Gastroesophageal sphincter (tissue), 4 donors: ENCODE measurements at places on chromosomes 2 and 18. TPM values are rescaled to one million over a fixed set of nuclear protein-coding genes. Genes with fewer than 3 reads are reported as not detected.
A peak's percentile ranks its signal among the peaks of the same experiment; 100 is the strongest.

CNNM4 gene
- 5.0 TPM for total RNA-seq

HOXD13 gene
- not detected for total RNA-seq

NEB gene
- 0.47 TPM for total RNA-seq

SPATA3 gene
- not detected for total RNA-seq

GAL3ST2 gene
- total RNA-seq: not detected

KCNG3 gene
- not detected for total RNA-seq

CERKL gene
- 0.78 TPM for total RNA-seq

DNA sequence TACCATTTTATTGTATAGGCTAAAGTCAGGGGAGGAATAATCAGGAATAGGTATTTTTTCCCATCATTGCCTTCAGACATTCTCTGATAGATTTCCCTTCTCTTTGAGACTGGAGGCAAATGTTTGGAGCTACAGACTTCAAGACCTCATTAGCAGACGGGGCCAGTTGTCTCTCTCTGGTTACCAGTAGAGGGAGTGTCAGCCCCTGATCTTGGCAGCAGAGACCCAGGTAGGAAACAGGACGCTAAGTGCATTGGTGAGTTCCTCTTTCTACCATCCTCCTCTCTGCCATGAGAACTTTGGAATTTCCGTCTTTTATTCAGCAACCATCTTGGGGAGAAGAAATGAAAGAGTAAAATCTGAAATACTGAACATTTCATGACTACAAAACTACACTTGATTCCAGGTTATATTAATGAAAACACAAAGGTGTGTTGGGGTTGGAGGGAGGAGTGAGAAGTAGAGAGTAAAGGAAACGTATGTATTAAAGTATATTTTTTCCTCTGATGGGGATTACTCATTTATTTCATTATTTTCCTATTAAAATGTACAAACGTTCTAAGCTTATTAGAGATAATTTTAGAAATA, 186.2 kb upstream of the GCFC2 start:
- ATAC-seq: no peak

GRCh38 chr2:31467426-31467825, 52.9 kb upstream of the XDH start:
- ATAC-seq: no peak

DNA sequence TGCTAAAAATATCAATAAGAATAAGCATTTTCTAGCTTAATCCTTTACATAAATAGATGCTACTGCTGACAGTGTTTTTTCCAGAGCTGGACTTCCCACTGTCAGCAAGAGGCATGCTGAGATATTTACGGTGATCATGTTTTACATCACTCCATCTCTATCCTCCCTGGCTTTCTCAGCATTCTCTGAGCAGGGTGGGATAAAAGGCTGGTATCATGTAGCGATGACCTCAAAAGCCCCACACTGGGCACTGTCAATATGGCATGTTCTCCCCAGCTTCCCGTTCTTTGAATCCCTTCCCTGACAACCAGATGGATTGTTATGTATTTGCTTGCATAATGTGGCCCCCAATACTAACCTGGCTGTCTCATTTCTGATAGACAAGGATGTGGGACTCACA, 83.2 kb upstream of the EPHA4 start:
- no peak for ATAC-seq

GRCh38 chr18:53567929-53568574, 656.4 kb downstream of the MBD2 start:
- no peak for ATAC-seq

GRCh38 chr2:119475225-119475856, 43.7 kb downstream of the TMEM37 start:
- no peak for ATAC-seq

- ATAC-seq: no peak
Observed at GRCh38 chr2:230738391-230738811, 25.8 kb downstream of the CAB39 start.

- ATAC-seq: no peak
Observed at GRCh38 chr18:78627551-78628346, 351.9 kb upstream of the SALL3 start.

DNA sequence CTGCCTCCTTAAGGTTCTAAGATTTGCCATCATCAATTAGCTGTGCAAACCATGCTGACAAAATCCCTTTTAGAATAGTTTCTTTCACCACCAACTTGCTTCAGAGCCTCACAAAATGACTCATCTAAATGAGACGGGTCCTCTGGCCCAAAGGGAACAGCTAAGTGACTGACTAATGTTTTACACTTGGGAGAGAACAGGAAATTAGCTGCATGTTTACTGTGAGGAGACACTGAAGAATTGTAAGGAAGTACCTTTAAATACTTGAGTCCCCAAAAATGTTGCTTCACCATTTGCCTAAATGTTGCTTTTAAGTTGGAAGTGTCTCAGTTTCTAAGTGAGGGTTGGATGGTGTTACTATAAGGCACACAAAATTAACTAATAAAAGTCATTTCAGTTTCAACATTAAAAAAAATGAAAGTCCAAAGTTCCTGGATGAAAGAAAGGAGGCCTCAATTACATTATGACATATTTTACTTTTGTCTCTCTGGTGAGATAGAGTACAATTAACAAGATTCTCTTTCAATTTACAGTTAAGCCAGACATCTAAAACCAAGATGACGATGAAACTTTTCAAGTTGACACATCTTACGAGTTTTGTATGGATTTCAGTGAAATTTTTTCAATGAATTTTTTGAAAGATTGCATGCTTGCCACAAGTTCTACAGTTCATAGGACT, 229.1 kb upstream of the FN1 start:
- ATAC-seq: peak; percentile 72

DNA sequence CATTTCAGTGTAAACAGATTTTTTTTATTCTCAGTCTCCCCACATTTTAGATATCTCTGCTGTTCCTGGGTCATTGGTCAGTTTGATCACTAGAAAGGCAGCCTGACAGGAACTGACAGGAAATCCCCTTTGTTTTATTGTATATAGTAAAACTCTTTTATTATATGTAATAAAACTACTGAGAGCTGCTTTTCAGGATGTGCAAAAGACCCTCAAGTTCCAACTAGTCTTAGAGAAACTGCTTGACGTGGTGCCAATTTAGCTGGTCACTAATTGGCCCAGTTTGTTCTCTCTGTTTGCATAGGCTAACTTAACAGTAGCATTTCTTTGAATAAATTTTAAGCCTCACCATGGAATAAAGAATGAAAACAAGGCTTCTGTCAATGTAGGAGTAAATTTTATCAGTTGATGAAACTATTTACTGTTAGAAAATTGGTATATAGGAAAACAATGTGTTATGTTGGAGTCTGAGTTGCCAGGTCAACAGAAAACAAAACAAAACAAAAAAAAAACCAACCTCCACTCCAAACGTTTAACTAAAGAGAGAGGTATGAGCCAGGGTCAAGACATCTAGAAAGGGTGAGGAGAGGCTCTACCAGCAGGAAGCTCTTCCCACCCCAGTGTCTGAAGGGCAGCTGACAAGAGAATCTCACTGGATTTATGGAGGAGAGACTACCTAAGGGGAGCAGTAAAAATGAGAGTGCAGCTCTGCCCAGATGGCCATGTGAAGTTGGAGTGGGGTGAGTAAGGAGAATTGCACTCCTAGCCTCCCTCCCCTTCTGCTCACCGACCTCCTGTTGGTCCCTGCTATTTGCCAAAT, 184.6 kb downstream of the ST6GAL2 start:
- no peak for ATAC-seq

DNA sequence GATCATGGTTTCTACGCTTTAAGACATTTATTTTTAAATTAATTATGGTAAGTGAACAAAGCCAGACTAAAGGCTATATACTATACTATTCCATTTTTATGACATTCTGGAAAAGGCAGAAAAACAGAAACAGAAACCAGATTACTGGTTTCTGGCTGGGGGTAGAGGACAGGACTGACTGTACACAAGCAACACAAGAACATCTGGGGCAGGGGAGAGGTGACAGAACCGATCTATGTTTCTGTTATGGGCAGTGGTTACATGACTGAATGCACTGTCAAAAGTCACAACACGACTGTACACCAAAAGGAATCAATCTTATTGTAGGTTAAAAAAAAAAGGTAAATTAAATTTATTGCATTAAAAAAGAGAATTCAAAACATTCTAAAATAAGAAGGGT, 64.7 kb downstream of the PTPN2 start:
- ATAC-seq: no peak

- no peak for ATAC-seq
Observed at GRCh38 chr18:73316513-73316912, 448.7 kb upstream of the NETO1 start.

GRCh38 chr2:219997341-219997851, 370.0 kb downstream of the SLC4A3 start:
- ATAC-seq: no peak

DNA sequence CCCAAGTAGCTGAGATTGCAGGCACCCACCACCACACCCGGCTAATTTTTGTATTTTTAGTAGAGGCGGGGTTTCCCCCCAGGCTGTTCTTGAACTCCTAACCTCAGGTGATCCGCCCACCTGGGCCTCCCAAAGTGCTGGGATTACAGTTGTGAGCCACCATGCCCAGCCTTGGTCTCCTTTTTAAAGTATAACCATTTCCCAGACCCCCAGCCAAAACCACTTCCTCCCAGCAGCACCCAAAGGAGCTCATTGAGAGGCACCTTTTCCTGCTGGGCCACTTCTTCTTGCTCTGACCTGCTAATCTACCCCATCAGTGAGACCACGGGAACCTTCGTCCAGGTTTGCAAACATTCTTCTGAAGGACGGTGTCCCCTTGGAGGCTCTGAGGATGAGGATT, 69.9 kb downstream of the INPP5D start:
- no peak for ATAC-seq

DNA sequence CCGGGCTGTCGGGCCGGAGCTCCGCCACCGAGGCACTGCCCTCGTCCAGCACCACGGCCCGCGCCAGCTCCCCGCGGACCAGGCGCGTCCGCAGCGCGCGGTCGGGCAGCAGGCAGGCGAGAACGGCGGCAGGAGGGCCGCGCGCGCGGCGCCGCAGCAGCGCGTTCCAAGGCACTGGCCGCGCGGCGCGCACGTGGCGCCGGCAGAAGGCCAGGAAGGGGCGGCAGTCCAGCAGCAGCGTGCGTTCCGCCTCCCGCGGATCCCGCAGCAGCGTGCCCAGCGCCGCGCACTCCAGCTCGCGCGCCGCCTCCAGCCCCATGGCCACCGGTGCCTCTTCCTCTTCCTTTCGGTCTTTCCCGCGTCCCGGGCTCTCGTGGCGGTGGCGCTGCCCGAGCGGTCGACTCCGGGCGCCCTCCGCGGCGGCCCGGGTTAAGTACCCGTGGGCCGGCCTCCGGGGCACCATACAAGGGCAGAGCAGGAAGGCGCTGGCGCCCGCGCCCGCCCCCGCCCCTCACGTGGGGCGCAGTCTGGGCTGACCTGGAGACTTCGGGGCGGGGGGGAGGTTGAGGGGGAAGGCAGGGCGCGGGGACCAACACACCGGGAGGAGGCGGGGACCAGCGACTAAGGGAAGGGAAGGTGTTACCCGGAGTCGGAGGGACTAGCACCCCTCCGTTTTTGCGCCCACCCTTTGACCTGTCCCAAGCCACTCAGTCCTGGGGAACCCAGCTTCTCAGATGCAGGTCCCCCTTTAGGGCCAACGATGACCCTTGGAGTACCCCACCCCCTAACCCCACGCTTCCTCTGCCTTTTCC, at the start of gene DUSP2:
Gene DUSP2, minus strand, starts transcription at position 405 of the 812 bp plus-strand sequence. Its CDS starts 86 bp downstream, at position 319.
- ATAC-seq: peak; percentile 83

GRCh38 chr2:106192752-106193689, 1.1 kb downstream of the UXS1 start:
- peak; percentile 23 for ATAC-seq

DNA sequence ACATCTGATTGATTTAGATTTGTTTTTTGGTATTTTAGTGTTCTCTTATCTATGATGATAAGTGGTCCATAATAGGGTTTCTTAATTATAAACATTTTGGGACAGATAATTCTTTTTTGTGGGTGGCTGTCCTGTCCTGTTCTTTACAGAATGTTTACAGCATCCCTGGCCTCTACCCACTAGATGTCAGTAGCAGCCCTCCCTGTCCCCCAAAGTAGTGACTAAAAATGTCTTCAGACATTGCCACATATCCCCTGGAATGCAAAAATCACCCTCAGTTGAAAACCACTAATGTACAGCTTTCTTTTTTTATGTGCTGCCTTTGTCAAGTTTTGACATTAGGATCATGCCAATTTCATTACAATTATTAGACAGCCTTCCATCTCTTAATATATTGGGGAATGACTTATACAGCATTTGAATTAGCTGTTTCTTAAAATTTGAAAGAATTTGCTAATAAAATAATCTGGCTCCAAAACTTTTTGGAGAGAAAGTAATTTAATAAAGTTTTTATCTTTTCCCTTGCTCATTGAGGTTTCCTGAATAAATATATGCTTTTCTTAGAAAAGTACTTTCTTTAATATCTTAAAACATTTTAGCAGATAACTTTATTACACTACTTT, 19.5 kb downstream of the WIPF1 start:
- ATAC-seq: no peak

- ATAC-seq: no peak
Observed at GRCh38 chr2:221109552-221109951, 462.6 kb downstream of the EPHA4 start.

- ATAC-seq: no peak
Observed at GRCh38 chr2:233821709-233822100, 32.6 kb downstream of the HJURP start.

- ATAC-seq: no peak
Observed at GRCh38 chr18:28478531-28478930, 301.6 kb upstream of the CDH2 start.

- no peak for ATAC-seq
Observed at GRCh38 chr2:238080518-238080917, 19.6 kb upstream of the ESPNL start.

DNA sequence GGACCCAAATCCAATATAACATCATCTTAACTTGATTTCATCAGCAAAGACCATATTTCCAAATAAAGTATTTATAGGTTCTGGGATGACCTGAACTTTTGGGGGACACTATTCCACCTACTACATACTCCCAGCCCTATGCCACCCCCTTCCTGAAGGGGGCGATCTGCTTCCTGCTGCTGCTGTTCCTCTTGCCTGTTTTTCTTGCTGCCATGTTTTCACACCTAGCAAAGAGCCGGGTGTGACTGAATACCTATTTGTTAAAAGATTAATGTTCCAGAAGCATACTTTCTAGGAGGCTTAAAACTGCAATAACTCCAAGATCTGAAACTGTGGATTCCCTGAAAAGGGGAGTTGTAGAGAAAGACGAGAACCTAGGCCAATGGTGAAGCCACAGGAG, 89.7 kb downstream of the ICOS start:
- ATAC-seq: no peak

- ATAC-seq: no peak
Observed at GRCh38 chr2:158953454-158953853, 15.0 kb upstream of the TANC1 start.

DNA sequence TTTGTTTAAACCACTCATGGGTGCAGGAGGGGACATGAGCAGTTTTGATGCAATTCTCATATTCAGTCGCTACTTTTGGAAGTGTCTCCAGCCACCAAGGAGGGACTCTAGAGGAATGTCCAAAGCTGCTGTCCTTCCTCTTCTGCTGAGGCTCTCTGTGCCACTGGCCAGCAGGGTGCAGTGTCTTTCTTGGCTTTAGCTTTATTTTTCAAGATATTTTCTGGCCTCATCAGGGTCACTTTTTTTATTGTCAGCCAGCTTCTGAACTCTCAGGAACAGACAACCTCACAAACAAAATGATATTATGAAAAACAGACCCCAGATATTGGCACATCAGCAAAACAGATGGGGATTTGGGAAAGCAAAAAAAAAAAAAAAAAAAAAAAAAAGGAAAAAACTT, 289.3 kb upstream of the ZSWIM2 start:
- ATAC-seq: no peak

- no peak for ATAC-seq
Observed at GRCh38 chr18:35494251-35495220, 3.2 kb downstream of the INO80C start.
